ENCODE measurements at places on chromosomes 7 and 10.

- DNase-seq, result no peak
Measured at GRCh38 chr10:133476641-133476990, 22.9 kb downstream of the SCART1 start.

GRCh38 chr10:1050145-1050544 lies 1.2 kb upstream of the IDI1 start:
- no peak for DNase-seq

DNA sequence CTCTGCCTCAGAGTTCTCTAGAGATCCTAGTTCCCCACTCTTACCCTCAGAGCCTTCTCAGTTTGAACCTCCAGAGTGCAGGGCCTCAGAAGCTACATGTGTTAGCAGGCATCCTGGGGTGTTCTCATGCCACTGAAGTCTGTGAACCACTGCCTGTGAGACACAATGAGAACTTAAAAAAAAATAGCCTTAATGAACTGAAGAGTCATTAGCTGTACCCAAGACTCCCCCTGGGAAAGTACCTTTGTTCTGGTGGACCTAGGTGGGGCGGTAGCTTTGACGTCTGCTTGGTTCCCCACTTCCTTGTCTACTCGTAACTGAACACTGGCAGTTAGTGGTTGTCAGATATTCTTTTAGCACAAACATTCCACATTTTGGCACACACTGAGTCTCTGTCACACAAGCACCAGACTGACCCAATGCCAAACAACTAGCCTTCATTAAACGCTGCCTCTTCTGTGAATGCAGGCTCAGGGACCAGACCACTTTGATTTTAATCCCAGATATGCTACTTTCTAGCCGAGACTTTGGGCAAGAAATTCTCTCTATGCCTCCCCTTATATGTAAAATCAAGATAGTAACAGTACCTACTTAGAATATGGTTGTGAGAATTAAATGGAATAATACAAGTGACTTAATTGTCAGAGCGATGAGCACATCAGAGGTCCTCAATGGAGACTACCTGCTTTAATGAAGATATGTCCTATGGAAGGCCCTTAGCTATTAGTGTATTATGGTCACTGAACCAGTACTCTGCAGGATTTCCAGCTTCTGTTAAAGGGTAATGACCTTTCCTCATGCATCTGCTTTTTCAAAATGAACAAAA lies 75.3 kb upstream of the CC2D2B start:
- DNase-seq, result no peak

DNA sequence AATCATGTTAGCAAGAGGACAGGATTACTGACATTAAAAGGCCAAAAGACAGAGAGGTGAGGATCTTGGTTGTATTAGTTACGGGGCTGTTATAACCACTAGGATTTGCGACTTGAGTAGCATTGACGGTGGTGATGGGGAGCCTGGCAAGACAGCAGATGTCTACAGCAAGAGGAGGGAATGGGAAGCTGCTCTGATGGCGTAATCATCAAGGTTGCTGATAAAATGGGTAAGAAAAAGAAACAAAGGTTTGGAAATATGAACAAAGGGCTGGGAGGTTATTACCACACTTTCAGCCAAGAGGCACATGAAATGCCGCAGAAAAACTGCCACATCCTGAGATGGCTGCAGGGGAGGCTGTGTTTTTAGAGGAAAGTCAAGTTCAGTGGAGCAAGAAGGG lies 33.9 kb downstream of the TMEM229A start:
- no peak for DNase-seq

DNA sequence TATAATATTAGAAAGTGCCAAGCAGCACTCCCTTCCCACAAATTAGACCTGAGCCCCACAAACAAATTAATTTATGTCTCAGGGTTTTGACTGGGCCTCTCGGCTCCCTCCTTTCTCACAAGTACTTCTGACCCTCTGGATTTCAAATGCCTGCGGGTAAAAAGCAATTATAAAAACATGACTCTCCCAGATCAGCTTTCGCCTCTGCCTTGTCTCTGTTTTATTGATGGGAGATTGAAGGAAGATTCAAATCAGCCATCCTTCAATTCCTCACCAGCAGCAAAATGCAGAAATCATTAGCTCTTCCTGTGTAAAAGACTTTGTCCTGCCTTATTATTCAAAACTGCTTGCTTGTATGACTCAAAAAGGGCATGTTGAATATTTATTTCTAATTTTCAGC lies 453.7 kb upstream of the MKI67 start:
- no peak for DNase-seq

DNA sequence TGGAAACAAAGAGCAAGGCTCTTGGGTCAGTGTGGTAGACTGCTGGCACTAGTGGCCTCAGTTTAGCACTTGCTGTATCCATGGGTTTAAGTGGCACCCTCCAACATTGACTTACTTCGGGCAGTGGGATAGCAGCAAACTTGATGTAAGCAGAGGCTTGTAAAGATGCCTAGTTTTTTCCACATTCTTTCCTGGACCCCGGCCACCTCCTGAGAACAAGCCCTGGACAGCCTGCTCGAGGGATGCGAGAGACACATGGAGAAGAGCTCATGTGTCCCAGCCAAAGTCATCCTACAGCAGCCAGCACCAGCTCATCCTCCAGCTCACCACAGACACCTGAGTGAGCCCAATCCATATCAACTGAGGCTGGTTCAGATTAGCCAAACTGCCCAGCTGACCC lies 142.7 kb upstream of the PCBD1 start:
- no peak for DNase-seq

DNA sequence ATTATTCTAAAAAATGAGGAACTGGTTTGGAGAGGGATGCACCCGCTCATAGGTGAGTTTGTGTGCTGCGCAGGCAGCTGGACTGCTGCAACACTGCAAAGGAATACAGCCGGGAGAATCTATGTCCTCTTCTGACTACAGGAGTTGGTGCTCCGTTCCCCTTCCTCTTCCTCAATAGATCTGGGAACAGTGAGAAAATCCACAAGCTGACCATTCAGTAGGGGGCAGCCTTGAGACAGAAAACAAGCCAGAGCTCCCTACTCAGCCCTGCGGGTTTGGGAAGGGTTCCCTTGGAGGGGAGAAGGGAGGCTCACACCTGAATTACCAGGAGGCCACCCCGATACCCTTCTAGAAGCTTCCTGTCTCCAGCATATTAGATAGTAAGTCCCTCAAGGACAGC lies 87.3 kb upstream of the FOXI2 start:
- no peak for DNase-seq

GRCh38 chr7:27793780-27794179 lies 53.8 kb downstream of the TAX1BP1 start:
- DNase-seq, result no peak

DNA sequence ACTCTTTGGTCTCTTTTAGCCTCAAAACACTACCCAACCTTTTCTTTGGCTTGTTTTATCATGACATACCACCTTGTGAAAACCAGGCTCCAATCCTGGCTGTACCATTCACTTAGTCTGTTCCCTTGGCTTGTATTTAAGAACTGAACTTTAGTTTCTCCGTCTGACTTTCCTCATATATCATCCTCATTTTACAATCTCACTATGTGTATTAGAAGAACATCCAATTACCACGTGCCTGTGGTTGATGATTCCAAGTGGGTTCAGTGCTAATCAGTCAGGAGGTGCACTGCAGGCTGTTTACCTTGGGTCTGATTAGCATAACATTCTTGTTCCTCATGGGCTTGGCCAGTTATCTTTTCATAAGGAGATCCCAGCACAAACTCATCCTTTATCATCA lies 144.8 kb upstream of the KLF14 start:
- DNase-seq, result no peak

- DNase-seq, result no peak
Measured at GRCh38 chr10:110780704-110781103, 91.0 kb upstream of the PDCD4 start.

- no peak for DNase-seq
Measured at GRCh38 chr7:91343996-91344629, 79.9 kb downstream of the FZD1 start.

GRCh38 chr7:101126651-101127459 lies at the start of gene SERPINE1:
Gene SERPINE1, plus strand, starts transcription at chr7:101127104. Its CDS starts 1,290 bp downstream, at chr7:101128394.
- DNase-seq, result peak; percentile 64

DNA sequence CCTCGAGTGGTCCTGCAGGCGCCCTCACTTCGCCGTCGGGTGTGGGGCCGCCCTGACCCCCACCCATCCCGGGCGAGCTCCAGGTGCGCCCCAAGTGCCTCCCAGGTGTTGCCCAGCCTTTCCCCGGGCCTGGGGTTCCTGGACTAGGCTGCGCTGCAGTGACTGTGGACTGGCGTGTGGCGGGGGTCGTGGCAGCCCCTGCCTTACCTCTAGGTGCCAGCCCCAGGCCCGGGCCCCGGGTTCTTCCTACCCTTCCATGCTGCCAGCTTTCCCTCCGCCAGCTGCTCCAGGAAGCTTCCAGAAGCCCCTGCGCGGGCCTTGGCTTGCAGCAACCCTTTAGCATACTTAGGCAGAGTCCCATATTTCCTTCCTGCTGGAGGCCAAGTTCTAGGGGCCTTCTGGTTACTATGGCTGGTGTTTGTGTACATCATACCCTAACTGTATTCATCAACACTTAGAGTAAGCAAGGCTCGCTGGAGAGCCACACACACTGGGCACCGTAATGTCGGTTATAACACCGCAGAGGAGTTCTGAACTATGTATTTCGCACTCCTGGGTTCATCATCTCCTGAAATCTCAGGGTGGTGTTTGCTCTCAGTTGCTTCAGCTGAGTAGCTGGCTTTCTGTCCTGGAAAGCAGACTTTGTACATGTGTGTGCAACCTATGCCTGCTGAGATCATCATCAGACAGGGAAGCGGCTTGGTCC lies 471 bp downstream of the MGMT start:
- no peak for DNase-seq

- DNase-seq, result no peak
Measured at GRCh38 chr7:153835103-153835502, 217.1 kb upstream of the DPP6 start.

GRCh38 chr7:122132341-122132740 lies 11.7 kb downstream of the AASS start:
- no peak for DNase-seq
